ENCODE measurements at places on chromosomes 11 and 22.
A peak's percentile ranks its signal among the peaks of the same experiment; 100 is the strongest.

- peaks cover 8% of the 10 kb centered on the region for H3K27me3 ChIP-seq
- DNase-seq = no peak
- no peak overlapping the region for H3K4me3 ChIP-seq
- H3K4me1 ChIP-seq = peaks cover 4% of the 10 kb centered on the region
- no peak overlapping the region for H3K27ac ChIP-seq
- H3K36me3 ChIP-seq = no peaks in the 10 kb centered on the region
Observed at GRCh38 chr11:73213196-73214143, 4.6 kb upstream of the P2RY2 start.

DNA sequence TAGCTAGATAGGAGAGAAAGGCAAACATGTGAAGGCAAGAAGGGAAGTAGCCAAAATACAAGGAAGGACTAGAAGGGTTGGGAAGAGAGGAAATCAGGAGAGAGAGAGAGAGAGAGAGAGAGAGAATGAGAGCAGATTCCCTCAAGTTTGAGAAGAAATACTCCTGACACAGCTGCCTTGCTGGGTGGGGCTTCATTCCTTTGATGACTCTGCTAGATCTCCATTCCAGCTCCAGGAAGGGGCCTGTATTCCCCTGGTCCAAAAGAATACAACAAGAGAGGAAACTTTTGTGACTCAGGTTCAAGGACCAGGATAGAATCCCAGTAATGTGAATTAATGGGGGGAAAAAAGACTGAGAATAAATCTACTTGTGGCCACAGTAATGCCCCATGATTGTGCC, 62.9 kb upstream of the SPON1 start:
- no peaks in the 10 kb centered on the region for H3K36me3 ChIP-seq
- peaks cover 2% of the 10 kb centered on the region for H3K27me3 ChIP-seq
- H3K4me1 ChIP-seq = no peaks in the 10 kb centered on the region

DNA sequence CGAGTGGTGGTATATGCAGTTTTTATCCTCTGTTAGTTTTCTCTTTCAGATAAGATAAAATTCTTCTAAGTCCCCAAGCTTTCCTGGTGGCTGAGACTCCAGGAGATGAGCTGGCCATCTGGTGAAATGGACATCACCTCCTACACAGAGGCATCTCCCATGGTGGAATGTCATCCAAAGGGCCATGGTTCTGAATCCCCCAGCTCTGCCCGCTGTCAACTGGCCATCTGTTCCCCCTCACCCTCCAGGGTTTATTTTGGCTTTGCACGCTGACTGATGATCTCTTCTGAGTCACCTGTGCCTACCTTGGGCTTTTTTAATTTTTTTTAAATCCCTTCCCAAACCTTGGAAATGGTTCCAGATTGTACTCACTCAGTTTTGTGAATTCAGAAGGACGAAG, 142.2 kb downstream of the HIPK3 start:
- no peaks in the 10 kb centered on the region for H3K4me1 ChIP-seq
- peaks cover 14% of the 10 kb centered on the region for H3K27me3 ChIP-seq
- DNase-seq = no peak
- H3K36me3 ChIP-seq = no peaks in the 10 kb centered on the region

GRCh38 chr11:77074205-77074604, 7.4 kb downstream of the CAPN5 start:
- H3K36me3 ChIP-seq = no peaks in the 10 kb centered on the region
- no peak overlapping the region for H3K4me3 ChIP-seq
- DNase-seq = no peak
- H3K4me1 ChIP-seq = peaks cover 11% of the 10 kb centered on the region

DNA sequence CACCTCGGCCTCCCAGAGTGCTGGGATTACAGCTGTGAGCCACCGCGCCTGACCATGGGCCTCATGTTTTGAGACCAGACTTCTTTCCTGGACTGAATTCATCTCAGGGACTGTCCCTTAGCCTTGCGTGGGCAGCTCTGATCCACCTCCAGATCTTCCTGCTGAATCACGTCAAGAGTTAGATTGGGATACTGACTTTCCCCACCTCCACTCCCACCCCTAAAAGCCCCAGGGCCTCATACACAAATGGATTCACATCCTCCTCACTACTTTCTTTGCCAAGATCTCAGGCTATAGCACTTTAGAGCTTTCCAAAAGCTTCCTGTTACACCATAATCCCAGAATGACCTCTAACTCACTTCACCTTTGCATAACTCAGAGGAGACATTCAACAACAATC, 12.1 kb downstream of the CCDC87 start:
- H3K27me3 ChIP-seq = no peaks in the 10 kb centered on the region
- DNase-seq = peak; percentile 48
- H3K27ac ChIP-seq = no peak overlapping the region
- no peak overlapping the region for H3K4me3 ChIP-seq

GRCh38 chr22:38262051-38262795, 10.6 kb downstream of the TMEM184B start:
- DNase-seq = peak; percentile 71
- no peaks in the 10 kb centered on the region for H3K27me3 ChIP-seq
- no peak overlapping the region for H3K4me3 ChIP-seq

- no peaks in the 10 kb centered on the region for H3K4me1 ChIP-seq
- H3K36me3 ChIP-seq = no peaks in the 10 kb centered on the region
- DNase-seq = no peak
Observed at GRCh38 chr11:83540728-83541127, 254.6 kb upstream of the CCDC90B start.

DNA sequence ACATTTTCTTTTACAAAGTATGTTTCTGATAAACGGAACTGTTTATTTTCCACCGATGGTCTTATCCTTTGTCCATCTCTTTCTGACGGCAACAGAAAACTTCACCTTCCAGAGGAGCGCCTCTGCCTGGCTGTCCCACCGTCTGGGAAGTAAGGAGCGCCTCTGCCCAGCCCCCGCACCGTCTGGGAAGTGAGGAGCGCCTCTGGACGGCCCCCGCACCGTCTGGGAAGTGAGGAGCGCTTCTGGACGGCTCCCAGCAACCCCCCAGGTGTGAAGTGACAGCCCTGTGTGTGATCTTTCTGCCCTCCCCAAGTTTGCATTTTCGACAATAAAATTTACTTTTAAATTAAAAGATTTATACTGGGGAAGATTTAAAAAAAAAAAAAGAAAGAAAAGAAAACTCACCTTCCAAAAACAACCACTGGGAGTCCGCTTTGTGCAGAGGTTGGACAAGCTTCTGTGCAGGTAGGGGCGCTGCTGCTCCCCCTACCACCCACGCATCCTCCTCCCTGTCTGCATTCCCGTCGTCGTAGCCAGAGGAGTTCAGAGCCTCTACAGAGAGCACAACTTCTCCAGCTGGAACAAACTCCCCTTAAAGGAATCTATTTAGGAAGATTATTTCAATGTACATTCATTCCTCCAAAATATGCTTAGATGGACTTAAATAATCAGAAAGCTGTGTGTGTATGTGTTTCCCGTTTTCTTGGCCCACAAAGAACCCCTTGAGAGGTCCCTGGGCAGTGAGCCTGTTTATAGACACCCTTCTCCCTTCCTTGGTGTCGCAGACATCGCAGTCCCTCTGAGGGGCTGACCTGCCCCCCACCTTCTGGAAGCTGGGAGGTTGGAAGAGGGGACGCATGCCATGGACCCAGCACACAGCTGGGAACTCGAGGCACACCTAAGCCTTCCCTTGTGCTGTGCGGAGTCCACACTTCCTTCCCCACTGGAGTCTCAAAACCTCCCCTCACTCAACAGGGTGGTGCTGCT, 849 bp upstream of the APOBEC3B start:
- peak overlapping the region; percentile 64 for H3K4me3 ChIP-seq
- H3K36me3 ChIP-seq = peaks cover 15% of the 10 kb centered on the region
- H3K27me3 ChIP-seq = no peaks in the 10 kb centered on the region
- DNase-seq = peak; percentile 42
- peak overlapping the region; percentile 83 for H3K27ac ChIP-seq
- H3K4me1 ChIP-seq = peaks cover 49% of the 10 kb centered on the region

DNA sequence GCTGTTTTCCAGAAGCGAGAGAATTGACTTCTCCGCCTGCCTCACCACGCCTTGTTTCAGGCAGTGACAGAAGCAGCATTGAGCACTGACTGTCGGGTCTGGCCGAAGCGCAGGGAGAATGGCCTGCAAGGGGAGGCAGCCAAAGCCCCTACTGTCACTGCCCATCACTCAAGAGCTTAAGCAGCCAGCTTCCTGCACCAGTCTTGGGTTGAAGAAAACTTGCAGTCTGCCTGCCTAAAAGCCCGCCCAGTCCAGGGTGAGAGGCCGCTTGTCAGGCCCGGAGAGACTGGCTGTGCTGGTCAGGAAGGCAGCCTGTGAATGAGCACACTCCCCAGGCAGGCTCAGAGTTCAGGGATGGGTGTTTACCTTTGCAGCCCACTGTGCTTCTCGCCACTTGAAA, 108.3 kb downstream of the PKNOX2 start:
- H3K4me3 ChIP-seq = no peak overlapping the region
- H3K27ac ChIP-seq = no peak overlapping the region
- peaks cover 19% of the 10 kb centered on the region for H3K27me3 ChIP-seq
- DNase-seq = no peak
- H3K4me1 ChIP-seq = no peaks in the 10 kb centered on the region

GRCh38 chr22:37563153-37564081, 3.1 kb downstream of the CDC42EP1 start:
- H3K27ac ChIP-seq = peak overlapping the region; percentile 40
- DNase-seq = no peak
- peaks cover 41% of the 10 kb centered on the region for H3K4me1 ChIP-seq
- H3K36me3 ChIP-seq = no peaks in the 10 kb centered on the region
- H3K4me3 ChIP-seq = no peak overlapping the region

DNA sequence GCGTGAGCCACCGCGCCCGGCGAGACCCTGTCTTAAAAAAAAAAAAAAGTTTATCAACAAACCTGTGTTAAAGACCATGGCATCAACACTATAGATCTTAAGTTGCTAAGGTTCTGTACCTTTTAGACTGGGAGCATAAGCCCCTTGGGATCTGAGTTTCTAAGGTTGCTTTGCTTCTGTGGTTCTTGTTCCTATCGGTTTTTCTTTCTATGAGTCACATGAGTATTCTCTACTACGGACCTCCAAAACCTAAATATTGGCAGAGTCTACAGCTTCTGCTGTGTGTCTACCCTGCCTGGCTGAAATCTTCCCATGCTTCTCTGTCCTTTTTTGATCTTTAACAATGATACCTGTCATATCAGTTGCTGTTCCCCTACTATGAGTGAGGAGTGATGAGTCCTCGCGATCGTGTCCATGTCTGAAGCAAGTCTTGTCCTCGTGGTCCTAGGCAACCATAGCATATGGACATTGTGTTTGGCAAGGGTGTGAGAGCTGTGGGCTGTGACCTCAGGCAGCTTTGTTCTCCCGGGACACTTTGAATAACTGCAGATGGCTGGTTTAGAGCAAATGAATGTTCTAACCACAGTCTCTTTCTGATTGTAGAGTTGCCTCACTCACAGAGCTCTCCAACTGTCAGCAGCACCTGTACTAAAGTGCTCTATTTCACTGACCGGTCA, 9.0 kb upstream of the DLAT start:
- no peak overlapping the region for H3K4me3 ChIP-seq
- no peak for DNase-seq
- peaks cover 3% of the 10 kb centered on the region for H3K36me3 ChIP-seq
- no peak overlapping the region for H3K27ac ChIP-seq

DNA sequence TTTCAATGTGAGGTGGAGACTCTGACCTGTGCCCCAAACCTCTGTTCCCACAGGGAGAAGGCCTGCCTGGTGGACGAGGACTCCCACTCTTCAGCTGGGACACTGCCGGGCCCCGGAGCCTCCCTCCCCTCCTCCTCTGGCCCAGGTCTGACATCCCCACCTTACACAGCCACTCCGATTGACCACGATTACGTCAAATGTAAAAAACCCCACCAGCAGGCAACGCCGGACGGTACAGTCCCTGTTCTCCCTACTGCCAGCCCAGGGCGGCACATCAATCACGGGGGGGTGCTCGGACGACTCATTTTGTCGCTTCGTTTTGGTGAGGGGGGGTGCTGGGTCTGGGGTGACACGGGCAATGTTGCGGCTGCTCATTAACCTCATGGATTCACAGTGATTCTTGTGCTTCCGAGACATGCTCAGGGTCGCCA, 83.3 kb upstream of the SUSD2 start:
- peaks cover 38% of the 10 kb centered on the region for H3K36me3 ChIP-seq
- no peaks in the 10 kb centered on the region for H3K4me1 ChIP-seq
- no peak for DNase-seq

All from activated CD4-positive, alpha-beta memory T cell treated with anti-CD3 and anti-CD28 coated beads for 36 hours (primary cell).